MV-4-11 (cell line): ENCODE measurements at places on chromosomes 13 and 19.

- DNase-seq: no peak
These were observed 6.8 kb upstream of the ADPRHL1 start for GRCh38 chr13:113460064-113460555.

DNA sequence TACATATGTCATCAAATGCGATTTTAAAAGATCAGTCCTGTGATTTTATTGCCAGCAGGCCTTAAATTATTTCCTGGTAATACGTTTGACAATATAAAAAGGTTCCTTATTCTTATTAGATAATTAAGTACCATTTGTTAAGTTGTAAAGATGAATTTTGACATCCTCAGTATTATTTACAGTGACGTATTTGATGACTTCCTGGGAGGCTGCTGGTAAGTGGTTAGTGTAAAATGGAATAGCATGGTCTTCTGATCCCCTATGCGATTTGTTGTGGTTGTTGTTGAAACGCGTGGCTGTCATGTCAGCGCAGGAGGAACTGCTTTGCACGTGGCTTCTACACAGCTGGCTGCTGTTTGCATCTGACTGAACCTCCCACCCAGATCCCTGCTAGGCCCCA is 99.7 kb downstream of the DCLK1 start:
- no peak for DNase-seq

DNA sequence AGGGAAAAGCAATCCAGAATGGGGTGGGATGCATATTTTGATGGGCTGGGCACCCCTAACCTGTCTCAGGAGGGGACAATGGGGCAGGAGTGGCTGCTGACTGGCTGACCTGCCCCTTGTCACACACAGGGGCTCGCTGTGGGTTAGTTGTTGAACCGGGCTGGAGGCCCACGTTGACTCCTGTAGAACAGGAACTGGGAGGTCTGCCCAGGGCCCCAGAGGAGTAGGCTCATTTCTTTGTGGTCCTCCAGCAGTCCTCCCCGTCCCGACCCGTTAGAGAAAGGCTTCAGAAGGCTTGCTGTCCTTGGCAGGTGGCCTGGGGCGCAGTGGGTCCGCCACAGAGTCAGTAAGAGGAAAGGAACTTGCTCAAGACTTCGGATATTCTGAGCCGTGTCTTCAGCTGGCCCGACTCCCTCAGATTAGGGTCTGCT is 70.1 kb downstream of the COL4A1 start:
- DNase-seq: no peak

GRCh38 chr13:50123862-50124535 is 108.8 kb downstream of the KCNRG start:
- peak; percentile 94 for DNase-seq

GRCh38 chr13:68927387-68928026 is 1180.1 kb upstream of the ATXN8OS start:
- DNase-seq: no peak

DNA sequence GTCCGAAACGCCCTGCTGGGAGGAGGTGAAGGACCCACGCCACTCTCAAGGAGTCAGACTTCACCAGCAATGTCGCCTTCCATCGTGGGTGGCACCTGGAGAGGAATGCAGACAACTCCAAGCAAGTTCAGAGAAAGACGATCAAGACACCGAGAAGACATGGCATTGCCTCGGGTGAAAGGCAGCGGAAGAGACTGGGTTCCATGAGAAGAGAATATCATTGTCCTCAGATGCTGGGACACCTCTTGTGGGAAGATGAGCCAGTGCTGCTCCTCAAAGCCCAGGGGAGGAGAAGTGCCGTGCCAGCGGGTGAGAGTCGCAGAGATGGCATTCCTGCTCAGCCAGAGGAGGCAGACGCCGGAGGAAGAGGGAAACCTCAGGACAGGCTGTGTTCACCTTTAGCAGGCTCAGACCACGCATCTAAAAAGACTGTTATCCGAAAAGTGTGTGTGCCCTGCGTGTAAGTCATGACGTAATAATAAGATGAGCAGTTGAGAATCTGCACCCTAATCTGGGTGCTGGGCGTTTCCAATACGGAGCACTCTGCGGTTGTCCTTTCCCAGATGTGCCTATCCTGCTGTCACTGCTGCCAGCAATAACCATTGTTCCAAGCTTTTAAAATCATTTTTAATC is 144.6 kb upstream of the SPACA7 start:
- DNase-seq: no peak

GRCh38 chr19:54792814-54793213 is 10.6 kb upstream of the KIR2DL4 start:
- peak; percentile 62 for DNase-seq

- peak; percentile 36 for DNase-seq
These were observed 5.0 kb downstream of the APC2 start for GRCh38 chr19:1455002-1455335.

GRCh38 chr13:111382877-111383276 is 62.4 kb downstream of the TEX29 start:
- DNase-seq: no peak

GRCh38 chr13:32587811-32588170 is 1.5 kb downstream of the PDS5B start:
- peak; percentile 71 for DNase-seq

- DNase-seq: no peak
These were observed 173.5 kb downstream of the DNAJC15 start for GRCh38 chr13:43196750-43197370.

- DNase-seq: no peak
These were observed 789.7 kb upstream of the GPC6 start for GRCh38 chr13:92436924-92437323.

DNA sequence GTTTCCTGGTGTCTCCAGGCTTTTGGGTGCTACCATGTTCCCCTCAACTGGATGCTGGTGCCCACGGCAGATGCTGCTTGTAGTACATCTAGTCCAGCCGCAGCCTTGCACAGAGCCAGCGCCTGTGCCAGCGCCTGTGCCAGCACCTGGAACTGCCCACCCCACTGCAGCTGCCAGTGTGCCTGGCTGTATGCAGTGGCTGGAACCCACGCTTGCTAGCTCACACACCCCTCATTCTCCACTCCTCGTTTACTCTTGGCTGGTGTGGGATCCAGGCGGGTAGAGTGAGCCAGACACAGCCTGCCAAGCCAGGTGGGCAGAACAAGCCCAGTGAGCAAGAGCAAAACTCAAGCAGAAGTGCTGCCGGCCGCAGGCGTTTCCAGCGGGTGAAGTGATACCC is 428.6 kb downstream of the SLITRK1 start:
- no peak for DNase-seq

GRCh38 chr13:23941211-23941610 is 43.9 kb upstream of the C1QTNF9B start:
- DNase-seq: no peak

- DNase-seq: peak; percentile 81
These were observed 25.6 kb upstream of the CXCL17 start for GRCh38 chr19:42468273-42468796.

- DNase-seq: no peak
These were observed 56.0 kb downstream of the CDADC1 start for GRCh38 chr13:49303533-49304252.

- DNase-seq: peak; percentile 8
These were observed 57.7 kb downstream of the ANKRD10 start for GRCh38 chr13:110856942-110857835.

- no peak for DNase-seq
These were observed 1205.2 kb upstream of the MIR17HG start for GRCh38 chr13:90142251-90142650.

DNA sequence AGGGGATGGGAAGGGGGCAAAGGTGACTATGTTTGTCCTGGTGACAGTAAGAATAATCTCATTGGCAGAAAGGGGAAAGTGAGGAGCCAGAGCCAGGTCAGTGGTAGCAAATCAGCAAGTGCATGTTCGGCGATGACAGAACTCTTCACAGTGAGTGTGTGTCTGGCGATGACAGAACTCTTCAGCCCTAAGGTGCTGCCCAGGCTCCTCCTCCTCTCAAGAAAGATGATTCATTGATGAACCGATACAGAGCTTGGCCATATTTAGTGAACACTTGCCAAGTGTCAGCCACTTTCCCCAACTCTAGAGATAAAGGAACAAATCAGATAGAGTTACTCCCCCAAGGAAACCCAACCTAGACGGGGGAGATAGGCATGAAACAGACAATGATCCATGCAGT is 199.3 kb upstream of the UBL3 start:
- no peak for DNase-seq
